ENCODE measurements at places on chromosomes 16 and 17. TPM values are rescaled to one million over a fixed set of nuclear protein-coding genes. Genes with fewer than 3 reads are reported as not detected.

Gene ITGA3
- 598 TPM for total RNA-seq

Gene KRT36
- total RNA-seq: not detected

Gene OR2C1
- not detected for total RNA-seq

DNA sequence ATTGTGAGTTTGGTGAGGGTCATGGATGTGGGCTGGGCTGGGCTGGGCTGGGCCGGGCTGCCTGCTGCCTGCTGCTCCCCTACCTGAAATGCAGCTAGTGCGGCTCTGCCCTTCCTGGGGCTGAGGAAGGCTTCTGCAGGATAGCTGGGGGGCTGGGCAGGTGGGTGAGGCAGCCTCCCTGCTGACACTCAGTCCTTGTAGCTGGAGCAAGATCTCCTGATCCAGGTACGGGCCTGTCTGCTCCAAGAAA is 4.7 kb downstream of the RPL13 start:
- no peaks in the 10 kb centered on the region for H3K27me3 ChIP-seq
- peaks cover 34% of the 10 kb centered on the region for H3K4me1 ChIP-seq
- H3K36me3 ChIP-seq: peaks cover 38% of the 10 kb centered on the region

DNA sequence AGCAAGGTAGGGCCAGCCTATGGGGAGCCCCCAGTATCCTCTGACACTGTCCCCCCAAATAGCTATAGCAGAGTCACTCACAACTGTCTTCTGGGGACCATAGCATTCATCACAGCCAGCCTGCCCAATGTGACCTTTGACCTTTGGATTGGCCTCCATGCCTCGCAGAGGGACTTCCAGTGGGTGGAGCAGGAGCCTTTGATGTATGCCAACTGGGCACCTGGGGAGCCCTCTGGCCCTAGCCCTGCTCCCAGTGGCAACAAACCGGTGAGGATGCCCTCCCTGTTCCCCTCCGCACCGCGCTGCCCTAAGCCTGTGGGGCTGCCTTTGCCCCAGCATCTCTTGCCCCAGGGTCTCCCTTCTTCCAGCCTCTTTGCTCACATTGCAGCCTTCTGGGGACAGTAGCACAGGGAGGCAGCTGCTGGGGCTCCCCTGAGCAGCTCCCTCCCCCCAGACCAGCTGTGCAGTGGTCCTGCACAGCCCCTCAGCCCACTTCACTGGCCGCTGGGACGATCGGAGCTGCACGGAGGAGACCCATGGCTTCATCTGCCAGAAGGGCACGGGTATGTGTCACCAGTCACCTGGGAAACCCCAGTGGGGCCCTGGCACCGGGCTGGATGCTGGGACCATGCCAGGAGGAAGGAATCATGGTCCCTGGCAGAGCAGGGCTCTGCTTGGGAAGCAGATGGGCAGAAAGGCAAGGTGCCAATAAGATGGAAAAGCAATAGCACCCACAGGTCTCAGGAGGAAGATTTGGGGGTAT is 61.1 kb downstream of the MRC2 start:
- no peak overlapping the region for H3K4me3 ChIP-seq
- H3K27me3 ChIP-seq: no peaks in the 10 kb centered on the region
- no peaks in the 10 kb centered on the region for H3K4me1 ChIP-seq
- no peaks in the 10 kb centered on the region for H3K36me3 ChIP-seq

DNA sequence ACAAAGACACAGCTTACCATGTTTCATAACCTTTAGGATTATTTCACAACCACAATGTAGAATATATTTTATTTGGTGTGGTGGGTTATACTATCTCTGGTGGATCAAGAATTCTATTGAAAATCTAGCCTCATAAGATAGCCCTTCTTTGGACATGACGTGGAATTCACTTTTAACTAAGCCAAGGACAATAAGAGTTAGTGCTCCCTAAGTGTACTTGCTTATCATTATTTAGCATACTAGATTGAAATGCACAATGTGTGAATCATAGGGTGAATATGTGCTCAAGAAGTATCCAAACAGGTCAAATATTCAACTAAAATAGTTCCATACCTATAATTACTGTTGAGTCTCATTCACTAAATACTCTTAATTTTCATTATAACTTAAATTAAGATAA is 1179.5 kb upstream of the GOT2 start:
- H3K27ac ChIP-seq: no peak overlapping the region
- DNase-seq: no peak
- H3K27me3 ChIP-seq: no peaks in the 10 kb centered on the region
- H3K36me3 ChIP-seq: no peaks in the 10 kb centered on the region

GRCh38 chr16:68187505-68187904 is 48.4 kb downstream of the ESRP2 start:
- no peaks in the 10 kb centered on the region for H3K27me3 ChIP-seq
- no peak overlapping the region for H3K27ac ChIP-seq
- no peak overlapping the region for H3K4me3 ChIP-seq
- no peaks in the 10 kb centered on the region for H3K36me3 ChIP-seq

GRCh38 chr16:27025581-27025980 is 41.1 kb upstream of the C16orf82 start:
- H3K4me1 ChIP-seq: no peaks in the 10 kb centered on the region
- H3K27me3 ChIP-seq: no peaks in the 10 kb centered on the region
- H3K27ac ChIP-seq: no peak overlapping the region
- no peak for DNase-seq

GRCh38 chr17:10737168-10737622 is 7.4 kb upstream of the TMEM220 start:
- no peaks in the 10 kb centered on the region for H3K27me3 ChIP-seq
- H3K4me3 ChIP-seq: no peak overlapping the region
- peak; percentile 56 for DNase-seq
- no peak overlapping the region for H3K27ac ChIP-seq
- H3K36me3 ChIP-seq: no peaks in the 10 kb centered on the region

GRCh38 chr17:8365143-8365542 is 11.4 kb downstream of the KRABD2 start:
- H3K27ac ChIP-seq: peak overlapping the region; percentile 68
- no peak overlapping the region for H3K4me3 ChIP-seq
- peaks cover 26% of the 10 kb centered on the region for H3K4me1 ChIP-seq
- no peaks in the 10 kb centered on the region for H3K27me3 ChIP-seq
- H3K36me3 ChIP-seq: peaks cover 4% of the 10 kb centered on the region
- DNase-seq: peak; percentile 69

GRCh38 chr17:51325471-51325870 is 65.1 kb downstream of the UTP18 start:
- no peak overlapping the region for H3K27ac ChIP-seq
- peaks cover 27% of the 10 kb centered on the region for H3K27me3 ChIP-seq
- no peaks in the 10 kb centered on the region for H3K4me1 ChIP-seq
- no peak overlapping the region for H3K4me3 ChIP-seq
- DNase-seq: no peak

- peak overlapping the region; percentile 69 for H3K27ac ChIP-seq
- DNase-seq: peak; percentile 87
- peak overlapping the region; percentile 55 for H3K4me3 ChIP-seq
- H3K4me1 ChIP-seq: peaks cover 31% of the 10 kb centered on the region
- peaks cover 17% of the 10 kb centered on the region for H3K36me3 ChIP-seq
Observed at GRCh38 chr17:78986649-78987328, 7.1 kb upstream of the LGALS3BP start.

DNA sequence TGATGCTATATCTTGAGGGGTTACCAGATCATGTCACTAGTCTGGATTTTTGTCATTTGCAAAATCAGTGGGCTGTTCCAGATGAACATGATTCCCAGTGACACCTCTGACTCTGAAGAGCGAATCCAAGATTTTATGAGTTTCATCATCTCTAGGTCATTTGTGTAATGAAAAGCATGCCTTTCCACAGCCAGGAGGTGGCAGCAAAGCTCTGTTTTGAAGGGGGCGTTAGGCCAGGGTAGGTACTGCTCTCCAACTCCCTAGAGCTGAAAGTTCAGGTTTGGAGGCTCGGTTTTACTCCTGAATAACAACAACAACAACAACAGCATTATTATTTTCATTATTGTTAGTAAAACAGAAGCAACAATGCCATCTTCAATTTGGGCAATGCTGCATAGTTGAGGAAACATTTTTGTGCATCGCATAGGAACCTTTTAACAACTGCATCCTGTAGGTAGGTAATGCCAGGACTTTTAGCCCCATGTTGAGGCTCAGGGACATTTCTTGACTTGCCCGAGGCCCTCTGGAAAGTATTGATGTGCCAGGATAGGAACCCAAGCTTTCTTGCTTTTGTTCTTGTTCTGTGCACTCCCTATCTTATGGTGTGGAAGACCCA is 77.0 kb downstream of the MYH13 start:
- H3K36me3 ChIP-seq: no peaks in the 10 kb centered on the region
- H3K27me3 ChIP-seq: no peaks in the 10 kb centered on the region
- H3K4me1 ChIP-seq: no peaks in the 10 kb centered on the region
- peak; percentile 61 for DNase-seq
- no peak overlapping the region for H3K4me3 ChIP-seq
- H3K27ac ChIP-seq: no peak overlapping the region

All from PC-3 (cell line).